Activated CD4-positive, alpha-beta memory T cell treated with anti-CD3 and anti-CD28 coated beads for 36 hours (primary cell): ENCODE measurements at places on chromosomes 3 and 15.

- no peak for DNase-seq
Observed at GRCh38 chr3:66380200-66380932, 120.5 kb downstream of the LRIG1 start.

DNA sequence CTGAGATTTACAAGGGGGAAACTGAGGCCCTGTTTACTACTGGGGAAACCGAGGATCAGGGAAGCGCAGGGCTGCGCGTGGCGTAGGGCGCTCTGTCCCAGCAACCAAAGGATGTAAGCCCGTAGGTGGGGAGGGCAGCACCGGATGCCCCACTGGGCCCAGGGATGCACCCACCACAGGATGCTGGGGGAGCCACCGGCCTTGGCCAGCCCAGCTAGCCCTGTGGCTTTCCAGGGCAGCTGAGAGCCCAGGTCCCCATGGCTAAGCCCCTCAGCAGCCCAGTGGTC lies 33.4 kb downstream of the RPN1 start:
- no peak for DNase-seq

DNA sequence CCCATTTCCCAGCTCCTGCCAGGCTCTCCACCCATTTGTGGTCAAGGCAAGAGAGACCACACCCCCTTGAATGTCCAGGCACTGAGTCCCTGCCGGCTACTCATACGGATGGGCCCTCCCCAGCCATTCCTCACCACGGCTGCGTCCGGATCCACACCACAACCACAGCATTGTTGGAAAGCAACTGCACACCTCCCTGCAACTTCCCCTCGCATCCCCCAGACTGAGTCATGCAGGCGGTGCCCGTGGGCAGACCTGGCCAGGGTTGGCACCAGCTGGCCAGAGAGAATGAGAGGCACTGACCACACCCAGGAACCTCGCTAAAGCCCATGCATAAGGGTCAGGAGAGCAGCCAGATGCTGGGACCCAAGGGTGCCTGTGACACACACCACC lies 30.5 kb downstream of the LOXL1 start:
- DNase-seq, result no peak

GRCh38 chr3:28139288-28139687 lies 102.1 kb upstream of the CMC1 start:
- DNase-seq, result no peak

DNA sequence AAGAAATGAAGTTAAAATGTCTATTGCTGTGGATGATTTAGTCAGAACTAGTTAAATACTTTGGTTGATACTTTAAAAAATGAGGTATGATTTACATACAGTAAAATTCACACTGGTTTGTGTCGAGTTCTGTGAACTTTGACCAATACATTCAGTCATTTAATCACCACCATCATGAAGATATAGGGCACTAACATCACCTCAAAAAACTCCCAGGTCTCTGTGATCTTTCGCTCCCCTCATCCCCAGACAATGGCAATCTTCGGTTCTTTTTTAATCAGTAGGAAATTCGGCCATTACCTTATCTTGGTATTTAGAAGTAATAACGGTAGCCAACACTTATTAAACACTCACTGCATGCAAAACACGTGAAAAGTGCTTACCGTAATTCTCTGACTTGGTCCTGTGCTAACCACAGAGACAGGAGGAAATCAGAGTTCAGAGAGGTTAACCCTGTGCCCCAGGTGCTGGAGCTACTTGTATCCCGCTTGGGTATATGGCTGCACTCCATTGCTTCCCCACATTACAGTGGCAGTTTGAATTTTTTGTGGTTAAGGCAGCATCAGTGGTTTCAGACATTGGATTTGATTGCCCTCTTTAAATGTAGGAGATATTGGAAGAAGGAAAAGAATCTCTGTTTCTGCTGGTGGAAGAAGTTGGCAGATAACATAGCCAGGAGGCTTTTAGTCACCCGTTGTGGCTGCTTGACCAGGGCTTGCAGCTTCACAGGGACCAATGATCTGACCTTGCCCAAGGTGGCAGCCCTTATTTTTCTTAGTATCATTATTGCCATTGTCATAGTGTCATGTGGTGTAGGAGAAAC lies 4.2 kb downstream of the PLCL2 start:
- peak; percentile 54 for DNase-seq

DNA sequence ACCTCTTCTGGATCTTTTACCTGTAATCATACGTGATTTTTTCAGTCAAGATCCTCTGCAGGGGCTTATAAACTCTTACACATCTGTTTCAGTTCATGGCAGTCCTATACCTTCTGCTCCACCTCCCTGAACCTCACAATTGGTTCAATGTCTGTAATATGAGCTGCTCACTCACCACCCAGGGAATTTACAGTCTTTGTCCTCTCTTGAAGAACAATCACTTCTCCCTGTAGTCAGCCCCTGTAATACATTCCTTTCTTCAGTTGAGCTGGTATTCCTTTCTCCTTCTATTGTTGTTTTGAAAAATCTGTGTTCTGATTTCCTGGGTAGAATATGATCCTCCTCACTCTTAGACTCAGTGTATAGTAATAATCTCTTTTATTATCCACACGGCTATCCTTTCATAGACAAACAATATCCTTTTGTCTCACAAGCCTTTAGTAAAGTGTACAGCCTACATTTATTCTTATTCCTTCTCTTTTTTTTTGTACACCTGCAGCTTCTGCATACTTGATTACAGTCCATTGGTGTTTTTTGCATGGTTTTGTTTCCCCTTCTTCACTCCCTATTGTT lies 101.8 kb downstream of the NECTIN3 start:
- no peak for DNase-seq

DNA sequence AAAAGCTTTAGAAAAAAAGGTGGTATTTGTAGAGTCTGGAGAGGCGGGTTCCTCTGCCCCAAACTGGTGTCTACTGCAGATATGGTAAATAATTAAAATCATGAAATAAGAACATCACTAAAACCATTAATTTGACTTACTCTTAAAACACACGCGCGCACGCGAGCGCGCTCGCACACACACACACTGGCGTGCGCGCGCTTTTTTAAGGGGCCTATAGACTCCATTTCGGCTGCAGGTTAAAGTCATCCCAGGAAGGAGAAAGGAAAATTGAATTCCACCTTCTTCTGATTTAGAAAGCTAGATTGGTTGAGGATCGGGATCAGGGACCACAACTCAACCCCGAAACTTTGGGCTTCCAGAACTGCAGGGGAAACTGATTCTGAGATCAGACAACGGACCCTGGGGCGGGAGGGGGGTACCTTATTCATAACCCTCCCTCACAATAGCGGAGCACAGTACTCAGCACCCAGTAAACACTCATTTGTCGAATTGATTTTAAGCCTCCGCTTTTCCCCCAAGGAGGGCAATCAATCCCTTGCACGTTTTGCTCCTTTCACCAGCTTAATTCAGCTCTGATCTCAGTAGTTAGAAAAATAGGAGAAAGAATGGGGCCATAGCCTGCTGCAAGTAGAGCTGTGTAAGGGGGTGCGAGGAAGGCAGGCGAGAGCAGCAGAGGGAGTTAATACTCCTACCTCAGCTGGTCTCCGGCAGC lies 509 bp upstream of the LRRC3B start:
- DNase-seq, result no peak

DNA sequence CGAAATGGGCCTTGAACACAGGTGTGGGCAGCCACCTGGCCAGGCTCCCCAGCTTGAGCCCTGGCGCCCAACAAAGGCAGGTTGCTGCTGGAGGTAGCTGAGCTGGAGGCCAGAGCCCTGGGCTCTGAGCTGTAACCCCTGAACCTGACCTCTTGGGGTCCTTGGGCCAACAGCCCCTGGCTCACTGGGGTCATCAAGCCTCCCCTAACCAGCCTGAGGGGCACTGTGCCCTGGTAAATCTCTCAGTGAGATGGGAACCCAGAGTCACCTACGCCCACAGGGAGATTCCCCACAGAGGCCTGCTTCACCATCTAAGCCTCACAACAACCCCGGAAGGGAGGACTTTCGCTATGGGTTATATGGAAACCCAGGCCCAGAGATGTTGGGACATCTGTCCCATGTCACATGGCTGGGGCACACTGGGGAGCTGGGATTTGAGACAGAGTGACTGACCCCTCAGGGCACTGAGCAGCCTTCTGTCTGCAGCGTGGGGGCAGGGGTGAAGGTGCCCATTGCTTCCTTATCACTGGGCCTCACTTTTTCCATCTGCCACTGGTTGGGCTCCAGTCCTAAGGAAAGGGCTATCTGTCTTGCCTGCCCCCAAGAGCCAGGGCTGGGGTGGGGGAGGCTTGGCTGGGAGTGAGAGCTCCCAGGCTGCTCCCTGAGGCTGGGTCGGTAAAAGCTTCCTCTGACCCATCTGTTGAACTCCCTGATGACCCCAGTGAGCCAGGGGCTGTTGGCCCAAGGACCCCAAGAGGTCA lies 59.1 kb downstream of the IQSEC1 start:
- peak; percentile 81 for DNase-seq

- DNase-seq, result no peak
Observed at GRCh38 chr3:190970560-190970959, 108.1 kb upstream of the GMNC start.

DNA sequence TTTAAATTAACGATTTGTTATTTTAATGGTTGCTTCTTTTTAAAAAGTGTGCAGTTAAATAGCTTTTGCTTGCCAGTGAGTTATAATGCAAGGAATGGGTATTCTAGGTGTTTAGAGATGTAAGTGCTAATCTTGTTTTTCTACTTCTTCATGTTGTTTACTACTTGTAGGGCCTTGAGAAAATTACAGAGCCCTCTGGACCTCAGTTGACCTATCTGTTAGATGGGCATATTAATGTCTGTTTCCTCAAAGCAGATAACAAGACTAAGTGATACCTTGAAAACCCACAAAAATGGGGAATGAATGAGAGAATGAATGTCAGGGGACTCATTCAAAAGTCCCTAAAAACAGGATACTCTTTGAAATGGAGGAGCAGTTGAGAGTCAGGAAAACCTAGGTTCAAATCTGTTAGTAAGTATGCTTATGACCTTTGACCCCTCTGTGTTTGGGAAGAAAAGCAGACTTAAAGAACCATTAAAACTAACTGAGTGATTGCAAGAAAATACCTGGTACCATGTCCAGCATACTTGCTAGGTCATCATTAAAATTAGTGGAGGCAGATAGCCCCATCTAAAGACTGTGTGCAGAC lies 419.5 kb downstream of the EDEM1 start:
- no peak for DNase-seq

- DNase-seq, result no peak
Observed at GRCh38 chr15:76161153-76162035, 101.6 kb downstream of the TMEM266 start.

DNA sequence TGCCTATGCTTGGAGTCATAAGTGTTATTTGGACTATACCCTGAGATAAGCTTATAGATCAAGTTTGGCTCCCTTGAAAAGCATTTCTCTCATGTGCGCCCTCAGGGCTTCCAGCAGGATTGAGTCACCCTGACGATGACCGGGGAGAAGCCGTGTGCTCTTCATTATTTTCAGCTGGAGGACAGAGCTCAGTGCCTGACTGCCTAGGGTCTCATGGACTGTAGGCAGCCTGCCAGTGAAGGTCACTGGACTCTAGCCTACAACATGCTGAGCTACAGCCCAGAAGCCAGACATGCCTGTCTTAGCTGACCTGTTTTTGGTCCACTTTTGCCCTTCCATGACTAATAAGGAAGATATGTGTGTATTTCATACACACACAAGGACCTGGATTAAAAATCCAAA lies 31.6 kb upstream of the NUDT16 start:
- no peak for DNase-seq

DNA sequence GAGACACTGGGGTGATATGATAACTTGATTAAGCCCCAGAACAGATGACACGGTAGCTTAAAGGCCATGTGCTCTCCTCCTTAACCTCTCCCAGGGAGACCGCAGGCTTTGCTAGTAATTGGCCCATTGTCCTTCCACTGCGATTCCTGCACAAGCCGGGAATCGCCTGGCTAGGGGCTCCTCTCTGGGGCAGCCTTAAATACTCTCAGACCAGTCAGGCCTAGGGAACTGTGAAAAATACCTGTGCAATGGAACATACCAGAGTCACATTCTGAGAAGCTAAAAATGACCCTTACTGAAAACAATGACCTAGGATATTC lies 56.3 kb downstream of the CPN2 start:
- no peak for DNase-seq

DNA sequence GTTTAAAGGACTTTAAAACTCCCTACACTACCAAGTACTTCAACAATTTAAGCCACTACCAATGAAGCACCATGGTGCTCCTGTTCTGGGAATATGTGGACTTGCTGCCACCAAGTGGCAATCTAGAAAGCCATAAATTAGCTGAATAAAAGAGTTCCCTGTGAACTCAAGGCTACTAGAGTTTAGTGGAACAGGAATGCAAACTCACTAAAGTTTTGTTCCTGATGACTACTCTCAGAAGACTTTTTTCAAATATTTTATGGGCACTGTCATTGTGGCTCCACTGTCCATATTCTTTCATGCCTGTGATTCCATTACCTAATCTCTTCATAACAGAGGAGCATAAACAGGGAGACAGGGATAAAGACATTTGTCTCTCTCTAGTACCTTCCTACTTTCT lies 63.9 kb downstream of the TMCC1 start:
- DNase-seq, result peak; percentile 31

DNA sequence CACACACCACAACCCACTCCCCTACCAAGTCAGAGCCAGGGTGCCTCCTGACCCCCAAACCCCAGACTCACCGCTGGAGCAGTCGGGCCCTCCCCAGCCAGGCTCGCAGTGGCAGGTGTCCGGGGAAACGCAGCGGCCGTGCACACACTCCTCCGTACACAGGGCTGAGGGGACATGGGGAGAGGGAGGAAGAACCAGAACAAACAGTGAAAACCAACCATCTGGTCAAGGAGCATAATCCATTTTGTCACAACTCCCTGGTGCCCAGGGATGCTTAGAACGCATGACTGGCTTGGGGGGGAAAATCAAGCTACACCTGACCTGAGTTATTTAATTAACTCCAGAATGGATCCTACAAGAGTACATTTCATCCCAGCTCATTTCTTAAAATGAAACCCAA lies 159.2 kb downstream of the MEGF11 start:
- no peak for DNase-seq

GRCh38 chr3:135149707-135150681 lies 354.9 kb downstream of the EPHB1 start:
- DNase-seq, result no peak

DNA sequence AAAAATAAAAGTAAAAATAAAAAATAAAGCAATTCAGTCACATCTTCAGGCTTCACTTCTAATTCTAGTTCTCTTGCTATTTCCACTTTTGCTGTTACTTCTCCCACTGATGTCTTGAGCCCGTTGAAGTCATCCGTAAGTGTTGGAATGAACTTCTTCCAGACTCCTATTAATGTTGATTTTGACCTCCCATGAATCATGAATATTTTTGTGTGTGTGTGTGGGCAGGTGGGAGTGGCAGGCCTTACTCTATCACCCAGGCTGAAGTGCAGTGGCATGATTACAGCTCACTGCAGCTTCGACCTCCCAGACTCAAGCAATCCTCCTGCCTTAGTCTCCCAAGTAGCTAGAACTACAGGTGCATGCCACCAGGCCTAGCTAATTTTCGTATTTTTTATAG lies 10.7 kb downstream of the USP4 start:
- DNase-seq, result no peak

- DNase-seq, result peak; percentile 58
Observed at GRCh38 chr15:73921254-73921925, 4.9 kb upstream of the LOXL1 start.

GRCh38 chr3:59978979-59979378 lies 929.2 kb upstream of the CFAP20DC start:
- peak; percentile 40 for DNase-seq

- DNase-seq, result no peak
Observed at GRCh38 chr3:128319741-128320141, 146.9 kb downstream of the DNAJB8 start.

- DNase-seq, result no peak
Observed at GRCh38 chr3:194637066-194637465, 3.8 kb upstream of the TMEM44 start.
